ENCODE measurements at places on chromosomes 7 and 10.

- DNase-seq: no peak
Measured at GRCh38 chr10:47286116-47286505, 13.9 kb upstream of the GDF10 start.

DNA sequence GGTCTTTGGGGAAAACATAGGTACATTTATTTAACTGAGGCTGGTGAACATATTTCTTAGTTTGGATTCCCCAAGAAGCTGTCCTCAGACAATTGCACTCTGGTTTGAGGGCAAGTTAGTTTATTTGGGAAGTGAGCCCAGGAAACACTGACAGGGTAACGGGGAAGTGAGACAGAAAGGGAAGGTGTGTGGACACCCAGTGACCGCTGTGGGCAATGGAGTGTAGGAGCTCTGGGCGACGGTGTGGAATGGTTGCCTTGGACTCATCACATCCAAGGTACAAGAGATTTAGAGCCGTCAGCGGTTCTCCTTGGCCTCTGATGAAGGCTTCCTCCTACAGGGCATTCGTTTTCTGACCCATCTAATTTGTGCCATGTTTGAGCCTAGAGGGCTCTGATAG lies 7.1 kb downstream of the MRC1 start:
- no peak for DNase-seq

- DNase-seq: no peak
Measured at GRCh38 chr7:139821349-139822105, 7.5 kb upstream of the TBXAS1 start.

DNA sequence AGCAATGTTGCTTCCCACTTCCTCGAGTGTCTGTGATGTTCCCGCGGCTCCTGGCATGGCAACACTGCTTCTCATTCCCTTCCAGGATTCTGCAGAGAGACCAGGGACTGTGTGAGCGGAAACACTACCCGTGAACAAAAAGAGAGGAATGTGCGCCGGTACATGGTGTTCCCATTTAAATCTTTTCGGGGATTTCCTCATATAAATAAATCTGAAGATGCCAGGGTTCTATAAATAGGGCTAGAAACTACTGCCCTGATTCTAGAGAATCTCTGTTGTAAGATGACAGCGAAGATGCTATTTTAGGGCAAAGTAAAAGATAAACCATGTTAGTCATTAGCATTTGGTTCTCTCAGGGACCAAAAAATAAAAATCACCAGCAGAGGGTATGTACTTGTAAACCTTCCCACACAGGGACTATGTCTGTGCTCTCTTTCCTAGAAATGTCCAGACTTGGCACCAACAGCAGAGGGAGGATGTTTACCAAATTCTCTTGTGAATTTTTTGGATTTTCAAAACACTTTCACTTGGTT lies 92.2 kb upstream of the DDC start:
- DNase-seq: peak; percentile 47

GRCh38 chr7:153193144-153193595 lies 433.6 kb downstream of the ACTR3B start:
- DNase-seq: no peak

DNA sequence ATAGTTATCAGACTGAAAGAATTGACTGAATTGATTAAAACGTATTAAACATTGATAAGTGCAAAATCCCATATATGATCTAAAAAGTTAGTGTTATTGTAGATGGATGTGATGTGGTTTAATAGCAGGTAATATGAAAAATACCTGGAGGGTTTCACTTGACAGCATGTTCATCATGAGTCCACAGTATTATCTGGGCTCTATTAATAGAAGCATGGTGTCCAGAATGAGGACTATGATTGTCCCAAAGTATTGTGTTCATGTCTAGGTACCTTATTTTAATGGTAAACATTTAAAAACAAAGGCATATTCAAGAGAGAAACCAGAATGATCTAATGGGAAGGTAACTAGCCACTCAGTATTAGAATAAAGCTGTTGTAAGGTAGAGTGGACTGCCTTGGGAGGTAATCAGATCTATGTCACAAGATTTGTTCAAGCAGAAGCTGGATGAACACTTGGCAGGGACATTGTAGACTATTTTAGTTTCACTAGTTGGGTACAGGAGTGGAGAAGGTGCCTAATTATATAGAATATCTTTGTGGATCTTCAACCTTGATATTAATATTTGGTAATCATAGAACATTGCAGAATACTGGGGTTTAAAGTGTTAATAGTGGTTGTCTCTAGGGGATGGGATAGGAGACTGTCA lies 43.5 kb downstream of the MCU start:
- DNase-seq: no peak

DNA sequence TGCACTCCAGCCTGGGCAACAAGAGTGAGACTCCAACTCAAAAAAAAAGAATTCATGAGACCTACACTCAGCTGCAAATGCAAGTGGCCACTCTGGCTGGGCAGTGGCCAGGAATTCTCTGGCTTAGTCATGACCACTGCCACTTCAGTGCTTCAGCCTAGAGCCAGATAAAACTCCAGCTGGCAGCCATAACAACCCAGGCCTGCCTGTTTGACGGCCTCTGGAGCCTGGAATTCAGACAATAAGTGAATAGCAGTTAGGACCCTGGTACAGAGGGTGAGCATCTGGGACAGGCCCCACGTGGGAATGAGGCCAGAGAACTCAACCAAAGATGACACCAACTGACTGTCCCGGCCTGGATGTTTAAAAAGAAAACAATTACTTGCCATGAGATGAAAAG lies 18.9 kb downstream of the RCC1L start:
- peak; percentile 26 for DNase-seq

GRCh38 chr7:27910326-27910725 lies 170.4 kb downstream of the TAX1BP1 start:
- DNase-seq: no peak

DNA sequence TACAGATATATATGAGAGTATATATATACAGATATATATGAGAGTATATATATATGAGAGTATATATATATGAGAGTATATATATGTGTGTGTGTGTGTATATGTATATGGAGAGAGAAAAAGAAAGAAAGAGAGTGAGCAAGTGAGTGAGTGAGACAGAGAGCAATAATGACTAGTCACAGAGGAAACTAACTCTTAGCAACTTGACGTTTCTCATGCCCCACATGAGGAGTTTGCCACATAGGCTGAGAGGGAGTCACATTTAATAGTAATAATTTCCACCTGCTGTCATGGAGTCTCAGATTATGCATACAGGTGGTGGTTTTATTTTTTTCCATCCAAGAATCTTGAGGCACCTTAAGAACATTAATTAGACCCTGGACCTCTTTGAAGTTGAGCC lies 199.9 kb downstream of the GATA3 start:
- DNase-seq: no peak

GRCh38 chr7:126472825-126473224 lies 779.9 kb downstream of the GRM8 start:
- no peak for DNase-seq

GRCh38 chr10:34885898-34886297 lies 70.8 kb upstream of the PARD3 start:
- no peak for DNase-seq

DNA sequence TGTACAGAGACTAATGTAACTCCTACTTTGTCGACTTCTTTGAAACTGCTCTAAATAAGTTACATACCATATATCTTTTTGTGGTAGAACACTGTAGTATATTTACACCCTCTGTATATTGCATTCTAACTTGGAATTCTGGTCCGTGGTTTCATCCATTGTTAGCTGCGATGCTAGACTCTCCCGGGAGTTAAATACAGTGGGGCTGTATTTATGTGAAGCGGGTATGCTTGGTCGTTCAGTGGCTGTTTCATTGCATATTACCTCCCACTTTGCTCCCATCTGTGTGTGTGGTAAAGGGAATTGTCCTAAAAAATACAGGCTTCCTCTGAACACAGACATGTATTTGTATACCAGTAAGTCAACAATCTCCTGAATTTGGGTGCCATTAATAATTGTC lies 231.1 kb downstream of the SLC25A13 start:
- DNase-seq: no peak

- DNase-seq: no peak
Measured at GRCh38 chr10:29099001-29099400, 189.9 kb upstream of the LYZL1 start.

DNA sequence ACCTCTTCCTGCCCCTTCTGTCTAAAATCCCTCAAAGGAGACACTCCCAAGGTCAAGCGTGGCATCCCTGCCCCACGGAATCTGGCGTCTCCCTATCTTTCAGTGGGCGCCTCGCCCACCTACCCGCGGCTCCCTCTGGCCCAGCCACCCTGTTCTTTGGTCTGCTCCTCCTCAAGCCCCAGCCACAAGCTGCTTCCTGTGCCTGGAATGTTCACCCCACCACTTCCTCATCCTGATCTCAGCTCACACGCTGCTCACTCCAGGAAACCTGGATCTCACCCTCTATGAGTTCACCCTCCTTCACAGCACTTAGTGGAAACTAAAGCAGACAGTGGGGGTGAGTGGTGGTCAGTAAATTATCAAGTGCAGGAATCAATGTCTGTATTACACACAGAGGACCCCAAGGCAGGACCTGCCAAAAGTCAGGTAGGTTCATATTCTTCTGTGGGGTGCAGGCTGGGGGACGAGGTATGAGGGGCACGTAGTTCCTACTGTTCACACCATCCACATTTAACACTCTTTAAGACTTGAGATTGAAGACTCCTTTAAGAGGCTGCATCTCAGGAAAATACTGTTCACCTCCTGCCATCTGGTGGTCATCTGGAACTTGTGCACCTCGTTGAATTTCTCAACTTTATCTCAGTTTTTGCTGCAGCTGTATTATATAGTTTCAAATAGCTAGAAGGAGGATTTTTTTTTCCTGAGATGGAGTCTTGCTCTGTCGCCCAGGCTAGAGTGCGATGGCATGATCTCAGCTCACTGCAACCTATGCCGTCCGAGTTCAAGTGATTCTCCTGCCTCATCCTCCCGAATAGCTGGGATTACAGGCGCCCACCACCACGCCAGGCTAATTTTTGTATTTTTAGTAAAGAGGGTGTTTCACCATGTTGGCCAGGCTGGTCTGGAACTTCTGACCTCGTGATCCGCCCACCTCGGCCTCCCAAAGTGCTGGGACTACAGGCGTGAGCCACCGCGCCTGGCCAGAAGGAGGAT lies 166.6 kb downstream of the ARHGAP21 start:
- peak; percentile 15 for DNase-seq

GRCh38 chr10:35409094-35409582 lies 72.8 kb downstream of the CCNY start:
- DNase-seq: peak; percentile 19

DNA sequence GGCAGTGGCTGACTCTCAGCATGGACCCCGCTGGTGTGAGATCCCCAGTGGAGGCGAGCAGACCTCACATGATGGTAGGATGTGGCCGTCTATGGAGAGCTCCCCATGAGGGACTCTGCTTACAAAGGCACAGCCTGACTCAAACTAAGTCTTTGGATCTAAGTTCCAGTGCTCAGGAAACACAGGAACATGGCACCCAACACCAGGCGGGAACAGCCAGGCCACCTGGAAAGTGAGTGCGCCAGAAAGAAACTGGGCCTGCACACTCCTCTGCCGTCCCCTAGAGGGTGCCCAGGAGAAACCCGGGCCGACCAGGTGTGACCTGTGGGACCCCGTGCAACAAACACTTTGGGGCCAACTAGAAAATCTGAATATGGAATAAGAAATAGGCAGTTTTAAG lies 10.0 kb downstream of the PITRM1 start:
- DNase-seq: no peak

Measured in caudate nucleus (tissue), 63 donors.